Right ventricle myocardium inferior (tissue), 1 donor: ENCODE measurements at places on chromosomes 3 and 15. TPM values are rescaled to one million over a fixed set of nuclear protein-coding genes. Genes with fewer than 3 reads are reported as not detected.

Gene HCLS1
- 13.9 TPM for total RNA-seq

Gene SMCO1
- 78.6 TPM for total RNA-seq

Gene CP
- 3.4 TPM for total RNA-seq

Gene CLDN16
- not detected for total RNA-seq

Gene ADAMTS17
- total RNA-seq, result 1.4 TPM

Gene CFAP91
- total RNA-seq, result 0.70 TPM

Gene CNTN3
- 3.4 TPM for total RNA-seq

Gene SKIL
- total RNA-seq, result 14.2 TPM

Gene CD96
- 0.35 TPM for total RNA-seq

Gene PTH1R
- total RNA-seq, result 12.7 TPM

Gene RSRC1
- total RNA-seq, result 22.9 TPM

Gene CTXN2
- total RNA-seq, result not detected

Gene LDHAL6B
- total RNA-seq, result not detected

Gene TMEM89
- not detected for total RNA-seq

Gene MORC1
- not detected for total RNA-seq

Gene SERINC4
- 0.30 TPM for total RNA-seq

Gene C15orf62
- 0.24 TPM for total RNA-seq

Gene USF3
- 12.9 TPM for total RNA-seq

Gene NMD3
- 49.0 TPM for total RNA-seq

Gene ALG3
- total RNA-seq, result 18.4 TPM

Gene FOXL2NB
- not detected for total RNA-seq

Gene GOLGA8G
- total RNA-seq, result not detected

Gene FRMD5
- total RNA-seq, result 43.0 TPM

Gene REC114
- 0.60 TPM for total RNA-seq

Gene RBM6
- total RNA-seq, result 44.3 TPM

Gene JMJD7
- total RNA-seq, result 12.6 TPM

Gene FBXO40
- 182 TPM for total RNA-seq

Gene TRIM71
- not detected for total RNA-seq

Gene CCR4
- total RNA-seq, result 0.08 TPM

Gene MYH15
- total RNA-seq, result 0.19 TPM

Gene UROC1
- not detected for total RNA-seq

Gene LIPC
- 0.70 TPM for total RNA-seq

Gene SMAD6
- 16.2 TPM for total RNA-seq

Gene CIB2
- total RNA-seq, result 21.2 TPM

Gene TBCCD1
- total RNA-seq, result 5.3 TPM

Gene STRIT1
- 0.84 TPM for total RNA-seq

Gene PPP1R14D
- total RNA-seq, result not detected

Gene TMEM41A
- 10.0 TPM for total RNA-seq

Gene VGLL4
- total RNA-seq, result 26.8 TPM

Gene CCR1
- total RNA-seq, result 3.8 TPM

Gene EIF4E3
- 49.2 TPM for total RNA-seq

Gene C3orf85
- total RNA-seq, result not detected

Gene MLF1
- total RNA-seq, result 191 TPM

Gene SLC28A1
- 0.24 TPM for total RNA-seq

Gene SLC6A1
- total RNA-seq, result 0.57 TPM

Gene DHFR2
- 2.7 TPM for total RNA-seq

Gene MGLL
- 74.1 TPM for total RNA-seq

Gene GOLGA8T
- total RNA-seq, result 0.65 TPM

Gene LRRK1
- 2.7 TPM for total RNA-seq

Gene TP63
- total RNA-seq, result not detected

Gene KLF15
- total RNA-seq, result 33.0 TPM

Gene GRM7
- total RNA-seq, result not detected

Gene AGBL1
- not detected for total RNA-seq

Gene TNFSF10
- 15.7 TPM for total RNA-seq

Gene KBTBD13
- 8.4 TPM for total RNA-seq

Gene LEO1
- total RNA-seq, result 8.5 TPM
